ENCODE measurements at places on chromosomes 2 and 18. TPM values are rescaled to one million over a fixed set of nuclear protein-coding genes. Genes with fewer than 3 reads are reported as not detected.
A peak's percentile ranks its signal among the peaks of the same experiment; 100 is the strongest.

- DNase-seq: no peak
Observed at GRCh38 chr2:121237336-121237979, 47.5 kb downstream of the TFCP2L1 start.

DNA sequence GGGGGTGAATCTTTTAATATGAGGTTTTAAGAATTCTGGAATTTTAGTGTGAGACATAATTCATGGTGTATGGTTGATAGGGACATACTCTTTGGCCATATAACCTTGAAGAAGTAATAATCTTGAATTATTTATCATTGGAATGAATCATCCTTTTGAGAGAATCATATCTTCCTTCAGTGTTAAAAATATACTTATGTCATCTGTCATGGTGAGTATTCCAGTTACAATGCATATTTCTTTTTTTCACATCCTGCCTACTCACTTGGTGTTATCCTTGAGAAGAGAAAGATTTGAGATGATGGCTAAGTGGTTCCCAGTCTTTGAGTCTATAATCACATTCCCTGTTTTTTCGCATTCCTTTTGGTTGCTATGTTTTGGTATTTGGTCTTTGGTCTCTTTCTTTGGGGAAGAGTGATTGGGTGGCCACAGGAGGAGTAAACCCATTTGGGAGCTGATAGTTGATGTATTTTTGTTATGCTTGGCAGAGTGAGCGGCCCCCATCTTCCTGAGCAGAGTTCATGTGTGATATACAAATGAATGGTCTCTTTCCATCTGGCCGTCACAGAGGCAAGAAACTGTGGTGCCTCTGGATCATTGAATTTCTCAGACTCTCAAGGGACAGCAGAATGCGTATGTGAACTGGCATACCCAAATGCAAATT, 21.6 kb downstream of the ASAP2 start:
- DNase-seq: peak; percentile 77

- DNase-seq: no peak
Observed at GRCh38 chr2:147519178-147519577, 325.7 kb upstream of the ACVR2A start.

GRCh38 chr2:203783496-203784203, 77.2 kb downstream of the CD28 start:
- DNase-seq: peak; percentile 88

- DNase-seq: peak; percentile 98
Observed at GRCh38 chr2:64273524-64274398, 129.5 kb upstream of the PELI1 start.

DNA sequence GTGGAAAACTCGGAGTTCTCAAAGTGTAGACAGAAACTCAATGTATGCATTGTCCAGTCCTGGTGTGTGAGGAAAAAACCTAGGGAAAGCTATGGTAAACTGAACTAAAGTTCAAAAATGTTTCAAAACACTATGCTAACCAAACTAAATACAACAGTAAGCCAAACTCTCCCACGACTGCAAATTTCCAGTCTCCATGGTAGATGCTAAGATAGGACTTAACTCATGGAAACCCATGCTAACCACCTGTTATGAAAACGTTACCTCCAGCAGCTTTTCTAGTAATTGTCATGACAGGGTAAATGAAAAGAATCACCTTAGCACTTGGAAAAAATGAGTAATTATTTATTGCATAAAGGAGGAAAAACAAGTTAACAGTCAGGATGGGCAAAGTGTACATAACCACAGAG, 135.7 kb upstream of the EPC2 start:
- DNase-seq: no peak

DNA sequence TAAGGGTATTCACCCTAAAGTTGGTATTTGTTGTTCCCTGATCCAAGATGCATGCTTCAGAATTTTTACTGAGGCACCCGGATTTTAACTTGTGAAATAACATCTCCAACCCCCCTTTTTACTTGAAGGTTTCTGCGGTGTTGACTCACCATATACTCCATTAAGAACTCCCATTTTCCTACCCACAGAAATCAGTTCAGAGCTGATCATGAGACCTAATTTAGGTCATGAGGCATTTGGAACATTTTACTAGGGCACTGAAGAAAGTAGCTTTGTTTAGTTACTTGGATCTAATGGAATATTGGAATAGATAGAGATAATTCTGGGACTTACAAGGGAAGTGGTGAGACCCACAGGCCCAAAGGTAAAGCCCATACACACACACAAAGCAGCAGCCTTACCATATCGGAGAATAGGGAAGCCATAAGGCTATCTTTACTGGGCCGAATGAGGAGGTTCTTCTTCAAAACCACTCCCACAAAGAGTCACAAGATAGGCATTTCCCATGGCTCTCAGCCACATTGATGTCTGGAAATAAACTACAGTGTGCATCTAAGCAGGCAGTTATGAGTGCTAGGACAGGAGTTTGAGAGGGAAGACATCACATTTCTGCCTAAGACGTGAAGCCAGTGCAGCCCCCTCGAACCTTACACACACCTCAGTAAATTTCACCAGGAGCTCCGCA, 681.0 kb upstream of the LRRTM4 start:
- DNase-seq: no peak

DNA sequence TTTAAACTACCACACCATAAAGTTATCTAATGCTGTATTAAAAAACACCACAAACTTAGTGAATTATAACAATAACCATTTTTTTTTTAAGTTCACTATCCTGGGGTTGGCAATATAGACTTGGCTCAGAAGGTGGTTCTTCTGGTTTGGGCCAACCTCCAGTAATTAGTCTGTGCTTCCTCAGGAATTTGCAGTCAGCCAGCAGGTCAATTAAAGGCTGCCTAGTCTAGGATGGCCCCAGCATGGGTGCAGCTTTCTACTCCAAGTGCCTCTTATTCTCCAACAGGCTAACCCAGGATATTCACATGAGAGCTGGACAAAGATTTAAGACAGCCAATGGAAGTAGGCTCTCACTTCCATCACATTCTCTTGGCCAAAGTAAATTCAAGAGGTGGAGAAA, 379.1 kb upstream of the FIGN start:
- no peak for DNase-seq

GRCh38 chr18:36401462-36401861, 103.9 kb downstream of the FHOD3 start:
- DNase-seq: no peak

GRCh38 chr18:32618546-32618945, 147.9 kb upstream of the GAREM1 start:
- DNase-seq: no peak

- no peak for DNase-seq
Observed at GRCh38 chr18:6145645-6146306, 250.5 kb upstream of the TMEM200C start.

DNA sequence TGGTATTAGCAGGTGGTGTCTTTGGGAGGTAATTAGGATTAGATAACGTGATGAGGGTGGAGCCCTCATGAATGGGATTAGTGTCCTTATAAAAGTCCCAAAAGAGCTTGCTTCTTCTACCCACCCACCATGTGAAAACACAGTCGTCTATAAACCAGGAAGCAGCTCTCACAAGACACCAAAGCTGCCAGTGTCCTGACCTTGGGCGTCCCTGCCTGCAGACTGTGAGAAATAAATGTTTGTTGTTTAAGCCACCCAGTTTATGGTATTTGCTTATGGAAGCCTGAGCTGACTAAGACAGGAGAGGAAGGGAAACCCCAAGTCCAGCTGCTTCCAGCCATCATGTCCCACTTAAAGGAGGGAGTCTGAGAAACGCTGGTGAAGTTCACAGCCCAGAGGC, 13.6 kb downstream of the ADI1 start:
- DNase-seq: no peak

DNA sequence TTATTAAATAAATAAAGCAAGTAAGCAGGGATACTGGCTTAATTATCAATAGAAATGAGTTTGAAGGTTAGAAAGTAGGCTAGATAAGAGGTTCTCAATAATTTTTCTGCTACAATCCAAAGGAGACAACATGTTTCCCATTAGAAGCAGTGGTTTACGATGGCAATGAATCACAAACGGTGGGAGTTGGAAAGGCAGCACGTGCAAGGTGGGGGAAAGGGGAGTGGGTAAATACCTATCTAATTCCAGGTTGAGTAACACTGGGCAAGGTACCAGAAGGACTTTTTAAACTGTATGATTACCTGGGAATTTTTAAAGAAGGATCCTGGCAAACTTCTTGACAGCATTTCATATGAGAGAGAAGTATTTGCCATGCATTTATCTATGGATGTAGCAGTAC, 289.9 kb downstream of the NBAS start:
- no peak for DNase-seq

DNA sequence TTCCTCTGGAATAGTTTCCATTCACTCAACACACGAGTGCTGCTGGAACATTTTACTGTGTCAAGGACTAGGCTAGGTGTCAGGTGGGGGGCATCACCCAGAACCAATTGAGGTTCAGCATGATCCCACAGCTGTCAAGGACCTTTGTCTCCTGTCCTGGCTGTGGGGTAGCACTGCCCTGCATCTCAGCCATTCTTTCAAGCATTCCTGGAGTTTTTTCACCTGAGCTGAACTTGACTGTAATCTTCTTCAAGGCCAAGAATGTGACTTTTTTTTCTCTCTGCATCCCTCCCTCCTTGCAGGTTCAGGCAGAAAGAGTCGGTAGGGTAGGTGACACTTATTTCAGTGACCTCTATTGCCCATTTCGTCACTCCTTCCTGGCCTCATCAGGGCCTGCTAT, 3.5 kb downstream of the MAPK4 start:
- DNase-seq: no peak

DNA sequence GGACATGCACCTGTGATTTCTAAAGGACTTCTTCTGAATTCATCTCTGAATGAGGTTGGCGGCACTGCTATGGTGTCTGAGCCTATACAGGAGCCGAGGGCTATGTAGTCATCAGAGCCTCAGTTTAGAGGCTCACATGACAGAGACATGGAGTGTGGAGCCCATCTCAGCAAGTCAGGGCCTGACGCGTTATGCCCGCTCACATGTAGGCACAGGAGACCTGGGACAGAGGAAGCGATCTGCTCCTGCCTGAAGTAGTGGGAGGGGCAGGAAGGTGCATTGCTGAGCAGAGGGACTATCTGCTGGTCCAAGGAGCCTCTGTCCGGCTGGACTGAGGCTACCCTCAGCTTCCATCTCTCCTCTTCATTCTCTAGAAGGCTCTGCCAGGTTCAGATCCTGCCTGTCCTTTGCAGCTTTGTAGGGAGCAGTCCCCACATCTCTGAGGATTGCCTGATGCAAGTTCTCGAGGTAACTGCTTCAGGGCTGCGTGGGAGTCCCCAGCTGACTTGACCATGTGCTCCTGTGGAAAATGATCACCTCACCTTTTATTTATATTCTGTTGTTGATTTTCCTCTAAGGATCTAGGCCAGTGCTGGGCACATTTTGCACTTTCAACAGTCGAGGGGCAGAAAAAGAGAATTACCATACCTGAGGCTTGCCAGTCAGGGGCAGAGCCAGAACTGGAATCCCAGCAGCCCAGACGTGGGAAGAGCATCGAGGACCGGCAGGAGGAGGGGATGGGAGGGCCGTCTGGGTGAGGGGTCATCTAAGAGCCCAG, 16.6 kb downstream of the KLHL29 start:
- DNase-seq: no peak

DNA sequence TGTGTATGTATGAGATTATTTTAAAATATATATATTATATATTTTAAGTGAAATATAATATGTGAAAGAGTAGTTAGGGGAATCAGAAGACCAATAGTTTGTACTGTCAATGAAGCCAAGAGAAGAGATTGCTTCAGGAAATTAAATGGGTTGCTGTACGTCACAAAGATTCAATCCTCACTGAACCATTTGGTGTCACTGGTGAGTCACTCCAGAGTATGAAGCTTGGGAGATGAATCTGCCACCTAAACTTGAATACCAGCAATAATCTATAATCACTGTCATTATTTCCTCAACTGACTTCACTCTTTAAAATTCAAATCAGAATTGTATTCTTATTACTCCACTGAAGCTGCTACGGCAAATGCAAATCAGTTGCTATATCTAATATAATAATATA, 41.9 kb upstream of the SCN9A start:
- DNase-seq: peak; percentile 74

GRCh38 chr2:237616734-237617586, 10.4 kb upstream of the LRRFIP1 start:
- peak; percentile 87 for DNase-seq

DNA sequence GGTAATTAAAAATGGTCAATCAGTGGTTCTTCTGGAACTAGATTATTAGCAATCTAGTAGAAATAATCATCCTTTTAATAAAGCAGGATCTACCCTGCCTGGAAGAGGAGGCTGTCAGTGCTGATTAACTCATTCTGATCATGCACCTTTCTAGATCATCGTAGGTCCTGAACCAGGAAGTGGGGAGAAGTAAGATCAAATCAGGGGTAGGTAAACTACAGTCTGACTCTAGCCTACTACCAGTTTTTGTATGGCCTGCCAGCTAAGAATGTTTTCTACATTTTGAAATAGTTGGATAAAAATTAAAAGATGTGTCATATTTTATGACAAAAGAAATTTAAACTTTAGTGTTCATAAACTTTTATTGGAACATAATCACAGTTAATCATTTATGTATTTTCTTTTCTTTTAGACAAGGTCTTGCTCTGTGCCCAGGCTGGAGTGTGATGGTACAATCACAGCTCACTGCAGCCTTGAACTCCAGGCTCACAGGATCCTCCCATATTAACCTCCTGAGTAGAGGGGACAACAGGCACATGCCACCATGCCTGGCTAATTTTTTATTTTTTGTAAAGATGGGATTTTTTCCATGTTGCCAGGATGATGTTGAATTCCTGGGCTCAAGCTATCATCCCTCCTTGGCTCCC, 36.1 kb downstream of the C18orf54 start:
- DNase-seq: no peak

DNA sequence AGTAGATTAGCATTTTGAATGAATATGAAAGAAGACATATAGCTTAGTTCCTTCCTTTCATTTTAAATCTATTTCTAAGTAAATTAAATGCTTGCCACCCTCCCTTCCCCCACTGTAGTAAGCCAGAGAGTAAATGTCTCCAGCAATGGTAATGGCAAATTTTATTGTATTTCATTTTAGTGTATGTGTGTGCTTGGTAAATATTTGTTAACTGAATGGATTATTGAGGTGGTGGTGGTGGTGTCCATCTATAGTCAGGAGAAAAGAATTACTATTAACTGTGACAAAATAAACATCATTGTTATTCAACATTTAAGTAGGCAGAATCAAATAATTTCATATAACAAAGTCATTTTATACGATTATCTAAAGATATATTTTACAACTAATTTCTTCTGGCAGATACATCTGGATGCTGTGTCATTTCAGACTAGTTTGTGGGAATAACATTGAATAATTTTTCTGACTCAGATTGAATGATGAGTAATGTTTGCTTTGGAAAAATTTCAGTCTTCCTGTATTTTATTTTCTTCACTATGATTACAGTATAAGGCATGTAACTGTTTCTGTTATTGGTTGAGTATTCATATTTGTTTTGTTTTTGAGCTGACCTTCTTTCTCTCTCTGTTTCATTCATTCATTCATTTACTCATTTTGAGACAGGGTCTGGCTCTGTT, 18.3 kb downstream of the ASXL3 start:
- DNase-seq: peak; percentile 64

Gene RASGRP3
- not detected for total RNA-seq

Gene SRD5A2
- not detected for total RNA-seq

Gene KCNK3
- total RNA-seq: not detected

Gene SH2D6
- not detected for total RNA-seq

Gene CCNYL1
- total RNA-seq: 14.9 TPM

Gene ACOXL
- not detected for total RNA-seq

Gene DYSF
- total RNA-seq: not detected

Gene G6PC2
- total RNA-seq: not detected

Gene ST6GAL2
- total RNA-seq: not detected

Gene AFF3
- total RNA-seq: 0.76 TPM

Data from GM23248 (cell line).